Motor neuron (in vitro differentiated cells): ENCODE measurements at places on chromosomes 5 and 9. TPM values are rescaled to one million over a fixed set of nuclear protein-coding genes. Genes with fewer than 3 reads are reported as not detected.

RFESD gene
- total RNA-seq = 2.3 and 2.5 TPM in 2 replicates

DNA sequence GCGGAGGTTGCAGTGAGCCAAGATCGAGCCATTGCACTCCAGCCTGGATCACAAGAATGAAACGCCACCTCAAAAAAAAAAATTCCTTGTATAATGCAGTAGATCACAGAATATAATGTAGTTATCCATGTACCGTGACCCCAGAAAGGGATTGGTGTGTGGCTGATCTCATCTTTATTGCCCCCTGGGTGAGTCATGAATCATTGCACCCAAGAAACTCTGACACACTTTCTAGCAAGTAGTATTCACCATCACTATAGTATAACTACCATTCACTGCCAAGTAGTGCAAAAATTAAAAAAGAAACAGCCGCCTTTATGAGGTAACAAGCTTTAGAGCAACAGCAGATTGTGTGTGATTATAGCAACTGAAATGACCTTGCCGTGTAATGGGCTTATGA lies 23.7 kb upstream of the ANKH start:
- ATAC-seq = peak; percentile 80

- ATAC-seq = no peak
Measured at GRCh38 chr9:130128251-130128650, 44.0 kb upstream of the NCS1 start.

F2RL1 gene
- total RNA-seq = 3.8 and 4.6 TPM in 2 replicates

FBXL7 gene
- 3.7 and 4.1 TPM in 2 replicates for total RNA-seq

TMEM8B gene
- total RNA-seq = 10.0 and 12.3 TPM in 2 replicates

GRCh38 chr9:95506428-95506677 lies 10.4 kb downstream of the PTCH1 start:
- ATAC-seq = no peak

DNA sequence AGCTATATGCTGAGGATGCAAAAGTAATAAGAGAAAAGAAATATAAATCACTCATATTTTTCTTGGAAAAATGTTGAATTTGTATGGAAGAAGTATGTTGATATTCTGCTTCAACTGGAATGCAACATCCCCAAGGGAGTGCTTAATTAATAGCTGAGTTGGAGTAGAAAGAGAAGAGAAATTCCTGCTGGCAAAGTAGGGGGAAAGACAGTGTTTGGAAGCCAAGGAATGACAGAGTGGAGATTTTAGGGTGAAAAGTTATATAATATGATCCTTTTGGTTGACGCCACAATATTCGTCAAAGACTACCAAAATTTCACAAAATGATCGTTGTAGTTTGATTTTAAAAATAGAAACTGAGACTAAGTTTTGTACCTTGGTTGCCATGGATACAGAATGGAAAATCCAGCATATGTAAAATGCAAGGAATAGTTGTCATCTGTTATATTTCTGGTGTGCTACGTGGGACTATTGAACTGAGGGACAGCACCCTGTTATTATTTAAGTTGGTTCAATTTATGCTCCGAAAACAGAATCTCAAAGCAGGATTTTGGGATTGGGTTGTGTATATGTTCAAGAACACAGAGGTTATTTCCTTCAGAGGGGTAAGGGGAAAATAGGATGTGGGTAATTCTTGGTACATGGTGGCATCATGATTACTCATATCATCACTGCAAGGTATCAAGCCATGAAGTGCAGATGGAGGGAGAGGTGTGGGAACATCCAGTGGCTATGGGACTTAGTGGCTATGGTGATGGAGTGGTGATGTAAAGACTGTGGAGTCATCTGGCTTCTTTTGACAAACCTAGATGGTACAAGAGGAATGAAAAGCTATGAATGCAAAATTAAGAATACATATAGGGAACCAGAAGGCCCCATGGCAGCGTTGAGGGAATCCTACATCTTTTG lies 61.0 kb downstream of the SUB1 start:
- no peak for ATAC-seq

- ATAC-seq = no peak
Measured at GRCh38 chr5:112310746-112311145, 108.3 kb downstream of the EPB41L4A start.

CKMT2 gene
- 6.9 and 7.7 TPM in 2 replicates for total RNA-seq

DNA sequence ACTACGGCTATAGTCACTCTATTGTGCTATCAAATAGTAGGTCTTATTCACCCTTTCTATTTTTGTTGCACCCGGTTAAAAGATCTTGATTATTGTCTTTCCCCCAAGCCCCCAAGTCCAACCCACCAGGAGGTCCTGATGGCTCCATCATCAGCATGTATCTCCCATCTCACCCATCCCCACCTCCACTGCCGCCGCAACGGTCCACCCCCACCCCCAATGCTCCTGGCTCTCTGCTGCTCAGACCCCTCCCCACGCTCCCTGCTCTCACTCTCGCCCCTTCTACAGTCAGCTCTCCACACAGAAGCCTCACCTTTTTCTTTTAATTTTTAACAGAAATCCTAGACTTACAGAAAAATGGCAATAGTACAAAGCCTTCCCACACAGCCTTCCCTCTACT lies 51.5 kb upstream of the SH3PXD2B start:
- no peak for ATAC-seq

- ATAC-seq = no peak
Measured at GRCh38 chr5:1761453-1761755, 38.2 kb downstream of the MRPL36 start.

CDC25C gene
- 11.2 and 11.9 TPM in 2 replicates for total RNA-seq

DNA sequence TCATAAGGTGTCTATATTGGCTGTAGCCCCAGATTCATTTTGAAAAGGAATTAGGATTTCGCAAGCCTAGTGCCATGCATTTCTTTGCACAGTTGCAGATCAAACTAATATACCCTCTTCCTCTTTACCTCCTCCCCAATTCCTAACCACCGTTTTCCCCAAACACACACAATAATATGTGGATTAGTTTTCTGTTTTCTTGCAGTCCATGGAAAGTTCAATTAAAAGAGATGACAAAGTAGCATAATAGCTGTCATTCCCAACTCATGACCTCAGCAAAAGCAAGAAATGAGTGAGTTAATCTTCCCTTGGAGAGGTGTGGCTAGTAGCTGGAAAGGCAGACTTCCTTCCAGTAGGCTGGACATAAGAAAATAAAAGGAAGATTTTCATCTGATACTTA lies 349.1 kb downstream of the TMEM232 start:
- ATAC-seq = no peak

DNA sequence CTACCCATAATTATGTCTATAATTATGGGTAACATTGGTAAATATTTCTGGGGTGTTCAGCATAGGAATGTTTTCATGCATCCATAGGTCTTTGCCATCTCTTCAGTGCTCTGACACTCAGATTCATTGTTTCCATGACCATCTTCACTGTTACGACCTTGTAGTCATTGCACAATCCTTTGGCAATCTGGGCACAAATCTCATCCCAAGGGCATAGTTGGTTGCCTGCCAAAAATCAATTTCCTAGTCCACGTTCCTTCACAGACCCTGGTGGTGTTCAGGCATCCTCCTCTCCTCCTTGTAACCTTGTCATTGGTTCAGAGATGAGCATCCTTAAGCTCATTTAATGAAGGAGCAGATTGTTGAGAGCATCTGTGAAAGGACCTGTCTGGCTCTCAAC lies 1400.7 kb downstream of the CDH12 start:
- no peak for ATAC-seq
